ENCODE measurements at places on chromosomes 7 and 10. TPM values are rescaled to one million over a fixed set of nuclear protein-coding genes. Genes with fewer than 3 reads are reported as not detected.
A peak's percentile ranks its signal among the peaks of the same experiment; 100 is the strongest.

- H3K27me3 ChIP-seq, result no peaks in the 10 kb centered on the region
- H3K36me3 ChIP-seq, result peaks cover 3% of the 10 kb centered on the region
- H3K27ac ChIP-seq, result no peak overlapping the region
- DNase-seq, result no peak
- H3K4me1 ChIP-seq, result no peaks in the 10 kb centered on the region
- H3K4me3 ChIP-seq, result no peak overlapping the region
Observed at GRCh38 chr7:43700646-43701499, 28.4 kb downstream of the COA1 start.

- no peak overlapping the region for H3K4me3 ChIP-seq
- H3K36me3 ChIP-seq, result no peaks in the 10 kb centered on the region
- no peak for DNase-seq
- H3K27ac ChIP-seq, result no peak overlapping the region
- H3K4me1 ChIP-seq, result no peaks in the 10 kb centered on the region
Observed at GRCh38 chr7:117982071-117983055, 109.1 kb upstream of the CTTNBP2 start.

DNA sequence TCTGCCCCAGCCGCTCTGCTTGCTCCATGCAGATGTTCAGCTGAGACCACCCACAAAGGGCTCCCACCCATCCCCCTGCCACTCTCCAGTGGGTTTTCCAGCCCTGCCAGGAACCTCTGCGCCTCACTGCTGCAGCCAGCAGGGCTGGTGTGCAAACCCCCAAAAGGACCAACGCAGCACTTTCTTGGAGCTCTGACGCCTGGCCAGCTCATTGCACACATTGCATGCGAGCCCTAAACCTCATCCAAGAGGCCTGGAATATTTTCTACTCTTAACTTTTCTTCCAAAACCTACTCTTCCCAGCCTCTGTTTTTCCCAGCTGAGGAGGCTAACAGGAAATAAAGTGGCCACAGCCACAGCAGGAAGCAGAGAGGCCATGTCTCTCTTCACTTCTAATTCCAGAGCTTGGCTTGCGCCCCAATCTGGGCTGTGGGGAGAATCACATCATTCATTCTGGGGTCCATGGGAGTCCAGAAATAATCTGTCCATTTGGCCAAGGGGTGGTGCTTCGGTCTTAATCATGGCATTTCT is 4.6 kb upstream of the FAM170B start:
- no peak overlapping the region for H3K27ac ChIP-seq
- H3K36me3 ChIP-seq, result no peaks in the 10 kb centered on the region
- no peak overlapping the region for H3K4me3 ChIP-seq
- no peaks in the 10 kb centered on the region for H3K4me1 ChIP-seq

DNA sequence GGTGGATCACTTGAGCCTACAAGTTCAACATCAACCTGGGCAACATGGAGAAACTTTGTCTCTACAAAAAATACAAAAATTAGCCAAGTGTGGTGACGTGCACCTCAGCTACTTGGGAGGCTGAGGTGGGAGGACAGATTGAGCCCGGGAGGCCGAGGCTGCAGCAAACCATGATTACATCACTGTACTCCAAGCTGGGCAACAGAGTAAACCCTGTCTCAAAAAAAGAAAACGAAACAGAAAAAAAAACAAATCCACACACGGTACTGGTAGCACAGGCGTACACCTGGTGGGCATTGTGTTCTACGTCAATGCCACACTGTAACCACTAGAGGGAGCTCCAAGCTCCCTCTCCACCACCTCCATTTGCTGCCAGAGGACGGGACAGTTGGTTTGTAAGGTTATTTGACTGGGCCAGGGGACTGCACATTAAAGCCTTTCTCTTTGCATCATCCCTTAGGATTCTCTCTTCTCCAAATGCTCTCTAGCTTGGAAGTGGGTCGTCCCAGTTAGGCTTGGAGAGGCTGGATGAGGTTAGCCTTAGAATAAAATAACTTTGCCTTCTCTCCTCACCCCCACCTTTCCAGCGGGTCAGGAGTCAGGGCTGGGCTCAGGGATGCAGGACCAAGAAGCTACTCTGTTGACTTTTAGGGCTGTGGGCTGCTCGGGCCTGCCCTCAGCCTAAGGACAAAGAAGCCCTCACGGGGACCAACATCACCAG is 130.8 kb downstream of the SORBS1 start:
- peak; percentile 80 for DNase-seq
- H3K27me3 ChIP-seq, result no peaks in the 10 kb centered on the region
- no peaks in the 10 kb centered on the region for H3K36me3 ChIP-seq
- no peak overlapping the region for H3K27ac ChIP-seq
- peaks cover 5% of the 10 kb centered on the region for H3K4me1 ChIP-seq
- no peak overlapping the region for H3K4me3 ChIP-seq

DNA sequence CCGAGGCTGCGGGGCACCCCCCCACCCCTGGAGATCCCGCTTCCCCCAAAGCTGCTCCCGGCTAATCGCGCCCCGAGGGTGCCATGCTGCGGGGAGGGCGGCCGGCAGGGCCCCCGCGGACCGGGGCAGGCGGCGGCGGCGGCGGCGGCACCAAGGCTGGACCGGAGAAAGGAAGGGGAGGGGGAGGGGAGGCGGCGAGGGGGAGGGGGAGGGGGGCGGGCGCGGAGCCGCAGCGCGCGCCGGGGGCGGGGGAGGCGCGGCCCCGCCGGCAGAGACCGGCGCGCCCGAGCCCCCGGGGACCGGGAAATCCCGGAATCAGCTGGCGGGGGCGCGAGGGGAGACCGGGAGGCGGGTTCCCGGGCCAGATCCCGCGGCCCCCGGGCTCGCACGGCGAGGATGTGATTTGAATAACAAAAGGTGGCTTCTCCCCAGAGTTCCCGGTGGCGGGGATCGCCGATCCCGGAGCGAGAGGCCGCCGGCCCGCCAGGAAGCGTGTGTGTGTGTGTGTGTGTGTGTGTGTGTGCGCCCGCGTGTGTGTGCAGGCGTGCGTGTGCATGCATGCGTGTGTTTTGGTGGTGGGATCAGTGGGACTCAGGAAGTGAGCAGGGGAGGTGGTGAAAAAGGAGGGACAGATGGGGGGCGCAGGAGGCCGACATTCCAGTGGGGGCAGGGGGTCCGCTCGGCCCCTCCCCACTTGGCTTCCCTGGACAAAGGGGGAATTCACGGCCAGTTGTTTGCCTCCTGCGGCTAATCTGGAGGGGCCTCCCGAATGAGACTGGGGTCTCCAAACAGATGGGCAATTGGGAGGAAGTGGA is 99.5 kb downstream of the HIP1 start:
- H3K36me3 ChIP-seq, result no peaks in the 10 kb centered on the region
- H3K4me3 ChIP-seq, result peak overlapping the region; percentile 90

GRCh38 chr7:46633200-46633599 is 712.1 kb upstream of the IGFBP3 start:
- DNase-seq, result no peak
- no peak overlapping the region for H3K4me3 ChIP-seq
- H3K4me1 ChIP-seq, result no peaks in the 10 kb centered on the region

The CYP17A1 gene
- total RNA-seq, result not detected

The MBL2 gene
- total RNA-seq, result not detected

All from neural progenitor cell (in vitro differentiated cells).